Neural cell (in vitro differentiated cells): ENCODE measurements at places on chromosomes 2 and 18. TPM values are rescaled to one million over a fixed set of nuclear protein-coding genes. Genes with fewer than 3 reads are reported as not detected.

PAIP2B gene
- polyA plus RNA-seq = 13.3 and 14.4 TPM in 2 replicates

MC5R gene
- not detected in 2 replicates for polyA plus RNA-seq

REG3A gene
- not detected in 2 replicates for polyA plus RNA-seq

ANKRD29 gene
- 4.9 and 7.1 TPM in 2 replicates for polyA plus RNA-seq

CRYGD gene
- polyA plus RNA-seq = not detected in 2 replicates

MAP2 gene
- 436 and 450 TPM in 2 replicates for polyA plus RNA-seq

BOLL gene
- polyA plus RNA-seq = not detected in 2 replicates

IL36B gene
- not detected in 2 replicates for polyA plus RNA-seq

VWA3B gene
- not detected in 2 replicates for polyA plus RNA-seq

LCT gene
- not detected in 2 replicates for polyA plus RNA-seq

GPAT2 gene
- polyA plus RNA-seq = not detected in 2 replicates

NHEJ1 gene
- polyA plus RNA-seq = 10.7 and 12.7 TPM in 2 replicates

ABCG5 gene
- 0.38 TPM in 1 of 2 replicates, not detected in the other for polyA plus RNA-seq

SIGLEC15 gene
- polyA plus RNA-seq = not detected in 2 replicates

CAPN14 gene
- 2.1 and 3.0 TPM in 2 replicates for polyA plus RNA-seq
